GM12878 (cell line): ENCODE measurements at places on chromosomes 12 and 14. TPM values are rescaled to one million over a fixed set of nuclear protein-coding genes. Genes with fewer than 3 reads are reported as not detected.

DAO gene
- not detected in 2 replicates for polyA plus RNA-seq

DNA sequence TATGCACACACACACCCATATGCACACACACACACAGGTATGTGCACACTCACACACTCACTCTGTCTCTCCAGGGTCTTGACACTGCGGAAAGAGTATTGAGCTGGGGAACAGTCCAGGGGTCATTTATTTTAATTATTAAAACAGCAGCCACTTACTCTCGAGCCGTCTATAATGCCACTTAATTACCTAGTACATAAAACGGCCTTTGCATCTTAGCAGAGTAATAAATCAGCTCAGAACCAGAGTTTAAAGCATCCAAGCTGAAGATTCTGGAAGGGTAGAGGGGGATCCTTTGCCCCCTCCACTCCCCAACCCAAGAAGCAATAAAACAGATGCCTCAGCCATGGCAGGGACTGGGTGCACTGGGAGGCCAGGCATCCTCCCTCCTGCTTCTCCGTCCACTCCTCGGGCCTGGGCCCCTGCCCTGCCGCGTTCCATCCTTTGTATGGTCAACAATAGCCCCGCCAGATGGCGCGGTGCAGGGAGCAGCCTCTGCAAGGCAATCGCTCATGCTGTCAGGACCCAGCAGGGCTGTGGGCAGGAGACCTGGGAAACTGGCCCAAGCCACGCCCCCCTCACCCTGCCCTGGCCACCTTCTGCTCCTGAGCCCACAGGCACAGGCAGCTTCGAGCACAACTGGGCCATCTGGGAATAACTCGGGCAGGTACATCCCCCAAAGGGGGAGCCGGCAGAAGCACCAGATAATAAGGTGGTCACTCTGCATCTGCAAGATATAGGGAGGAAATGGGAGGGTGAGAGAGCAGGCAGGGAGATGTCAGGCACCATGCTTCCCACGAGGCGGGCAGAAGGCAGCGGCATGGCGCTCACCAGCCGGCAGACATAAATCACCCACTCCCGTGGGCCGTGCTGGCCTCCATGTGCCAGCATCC, 40.9 kb downstream of the CCDC85C start:
- no peak for DNase-seq

GRCh38 chr12:117036046-117036445, 63.2 kb downstream of the TESC start:
- DNase-seq: no peak

DNA sequence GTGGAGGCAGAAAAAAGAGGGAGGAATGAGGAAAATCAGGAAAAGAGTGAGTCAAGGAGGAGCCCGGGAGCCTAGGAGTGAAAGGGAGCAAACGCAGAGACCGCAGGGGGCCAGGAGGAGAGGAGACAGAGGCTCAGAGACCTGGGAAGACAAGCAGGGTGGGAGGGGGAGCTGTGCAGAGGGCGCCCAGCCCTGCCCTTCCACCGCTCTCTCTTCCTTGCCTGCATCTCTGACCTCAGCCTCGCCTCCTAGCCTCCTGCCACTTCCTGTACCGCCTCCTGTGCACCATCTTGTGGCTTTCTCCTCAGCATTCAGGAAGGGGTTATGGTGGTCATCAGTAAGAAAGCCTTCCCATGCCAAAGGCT, 1.3 kb downstream of the CLSTN3 start:
- no peak for DNase-seq

DNA sequence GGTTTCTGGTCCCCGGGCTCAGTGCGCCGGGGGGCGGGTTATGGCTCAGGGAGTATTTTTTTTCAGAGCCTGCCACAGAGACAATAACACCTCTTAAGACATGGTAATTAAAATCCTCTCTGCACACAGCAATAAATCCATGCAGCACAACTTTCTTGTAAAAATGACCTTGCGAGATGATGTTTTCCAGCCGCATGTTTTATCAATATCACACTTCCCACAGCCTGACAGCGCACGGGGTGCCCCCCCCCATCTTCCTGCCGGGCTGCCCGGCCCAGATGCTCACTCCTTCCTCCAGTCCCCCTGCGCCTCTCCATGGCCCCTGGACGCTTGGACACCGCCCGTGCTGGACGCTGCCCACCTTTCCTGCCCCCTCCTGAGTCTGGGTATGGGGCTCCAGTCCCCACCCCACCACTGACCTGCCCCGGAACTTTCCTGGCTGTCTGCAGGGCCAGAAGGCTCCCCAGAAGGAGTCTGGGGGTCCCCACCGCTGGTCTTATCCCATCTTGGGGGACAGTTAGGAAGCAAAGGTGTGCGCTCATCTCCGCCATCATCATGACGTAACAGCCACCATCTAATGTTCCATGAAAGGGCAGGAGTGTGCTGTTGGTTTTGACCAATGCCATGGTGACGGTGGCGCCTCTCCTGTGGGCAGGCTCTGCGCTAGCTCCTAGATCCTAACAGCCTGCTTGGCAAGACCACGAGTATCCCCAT, 182.9 kb downstream of the KIF26A start:
- no peak for DNase-seq

DNA sequence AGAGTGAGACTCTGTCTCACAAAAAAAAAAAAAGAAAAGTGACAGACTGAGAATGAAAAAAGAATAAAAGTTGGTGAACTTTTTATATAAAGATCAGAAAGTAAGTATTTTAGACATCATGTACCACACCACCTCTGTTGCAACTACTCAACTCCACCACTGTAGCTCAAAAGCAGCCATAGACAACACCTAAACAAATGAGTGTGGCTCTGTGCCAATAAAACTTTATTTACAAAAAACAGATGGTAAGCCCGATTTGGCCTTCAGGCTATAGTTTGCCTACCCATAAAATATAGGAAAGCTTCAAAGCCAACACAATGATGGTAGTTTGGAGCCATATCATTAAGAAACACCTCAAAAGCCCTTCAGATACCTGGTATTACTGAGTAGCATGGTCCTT, 154.5 kb upstream of the FOXN3 start:
- no peak for DNase-seq

DNA sequence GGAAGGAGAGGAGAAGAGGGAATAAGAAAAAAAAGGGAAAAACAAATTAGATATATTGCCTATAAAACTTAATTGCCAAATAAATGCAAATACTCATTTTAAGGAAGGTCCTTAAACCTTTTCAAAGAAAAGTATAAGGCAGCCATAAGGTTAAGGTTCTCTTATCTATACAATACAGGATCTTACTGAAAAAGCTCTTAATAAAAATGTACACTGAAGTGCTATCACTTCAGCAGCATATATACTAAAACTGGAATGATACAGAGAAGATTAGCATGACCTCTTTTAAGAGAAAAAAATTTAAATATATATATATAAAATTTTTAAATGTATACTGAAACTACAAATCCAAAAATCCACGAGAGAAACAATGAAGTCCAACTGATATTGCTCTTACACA, 65.6 kb downstream of the PPP2R5E start:
- no peak for DNase-seq

DNA sequence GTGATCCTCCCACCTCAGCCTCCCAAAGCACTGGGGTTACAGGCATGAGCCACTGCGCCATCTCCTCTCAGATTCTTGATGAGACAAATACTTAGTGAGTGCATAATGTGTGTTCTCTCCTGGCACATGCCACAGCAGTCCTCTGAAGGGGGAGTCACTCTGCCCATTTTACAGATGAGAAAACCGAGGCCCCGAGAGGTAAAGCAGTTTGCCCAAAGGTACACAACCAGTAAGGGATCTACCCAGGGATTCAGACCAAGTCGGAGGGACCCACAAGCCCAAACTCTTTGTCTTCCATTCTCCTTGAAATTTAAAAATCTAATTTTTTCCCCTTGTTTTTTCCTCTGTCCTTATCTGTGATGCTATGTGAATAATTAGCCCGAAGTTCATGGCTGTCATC, 6.3 kb downstream of the PLBD2 start:
- DNase-seq: no peak

DNA sequence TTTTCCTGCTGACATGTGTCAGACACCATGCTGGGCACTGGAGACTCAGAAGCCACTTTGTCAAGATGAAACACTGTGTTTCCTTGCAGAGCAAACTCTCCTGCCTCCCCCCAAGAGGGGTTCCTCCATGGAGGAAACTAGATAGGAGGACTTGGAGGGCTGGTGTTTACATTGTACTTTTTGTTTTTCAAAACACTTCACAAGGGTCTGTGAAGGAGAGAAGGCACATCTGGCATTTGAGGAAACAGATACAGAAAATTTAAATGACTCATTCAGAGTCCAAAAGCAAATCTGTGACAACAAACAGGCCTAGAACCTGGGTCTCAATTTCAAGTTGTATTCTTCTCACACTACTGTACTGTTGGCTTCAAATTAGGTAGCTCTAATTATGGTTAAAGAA, 6.7 kb upstream of the CDKL1 start:
- no peak for DNase-seq

SOCS2 gene
- 5.1 and 5.9 TPM in 2 replicates for polyA plus RNA-seq

RAD52 gene
- 6.6 and 9.7 TPM in 2 replicates for polyA plus RNA-seq

- DNase-seq: no peak
These were observed 29.3 kb downstream of the KICS2 start for GRCh38 chr12:64192644-64193444.

DNA sequence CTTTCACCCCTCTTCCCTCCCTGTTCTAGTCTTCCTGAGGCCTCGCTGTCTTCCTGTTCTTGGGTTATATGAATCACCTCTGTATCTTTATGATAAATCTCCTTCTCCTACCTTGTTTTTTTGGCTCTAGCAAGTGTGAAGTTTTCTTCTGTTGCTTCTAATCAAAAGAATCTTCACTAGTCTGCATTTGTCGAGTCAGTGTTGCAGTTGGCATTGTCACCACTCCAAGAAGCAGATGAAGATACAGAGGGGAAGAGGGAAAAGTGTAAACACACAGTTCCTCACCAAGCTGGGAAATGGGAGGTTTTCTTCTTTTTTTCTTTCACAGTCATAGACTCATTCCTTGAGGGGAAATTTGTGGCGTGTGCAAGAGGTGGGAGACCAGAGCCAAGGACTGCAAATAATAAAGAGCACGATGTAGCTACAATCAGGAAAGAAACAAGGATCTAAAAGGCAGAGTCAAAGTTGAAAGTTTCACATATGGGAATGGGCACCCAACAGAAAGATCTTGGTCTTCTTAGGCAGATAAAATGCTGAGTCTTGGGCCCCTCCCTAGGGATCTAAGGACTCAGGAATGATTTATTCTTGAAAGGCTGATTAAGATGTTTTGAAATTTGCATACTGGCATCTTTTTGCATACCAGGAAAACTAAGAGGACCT, 22.2 kb upstream of the PRICKLE1 start:
- DNase-seq: no peak

- DNase-seq: no peak
These were observed 203.0 kb downstream of the SNAPC1 start for GRCh38 chr14:61965030-61965745.

DNA sequence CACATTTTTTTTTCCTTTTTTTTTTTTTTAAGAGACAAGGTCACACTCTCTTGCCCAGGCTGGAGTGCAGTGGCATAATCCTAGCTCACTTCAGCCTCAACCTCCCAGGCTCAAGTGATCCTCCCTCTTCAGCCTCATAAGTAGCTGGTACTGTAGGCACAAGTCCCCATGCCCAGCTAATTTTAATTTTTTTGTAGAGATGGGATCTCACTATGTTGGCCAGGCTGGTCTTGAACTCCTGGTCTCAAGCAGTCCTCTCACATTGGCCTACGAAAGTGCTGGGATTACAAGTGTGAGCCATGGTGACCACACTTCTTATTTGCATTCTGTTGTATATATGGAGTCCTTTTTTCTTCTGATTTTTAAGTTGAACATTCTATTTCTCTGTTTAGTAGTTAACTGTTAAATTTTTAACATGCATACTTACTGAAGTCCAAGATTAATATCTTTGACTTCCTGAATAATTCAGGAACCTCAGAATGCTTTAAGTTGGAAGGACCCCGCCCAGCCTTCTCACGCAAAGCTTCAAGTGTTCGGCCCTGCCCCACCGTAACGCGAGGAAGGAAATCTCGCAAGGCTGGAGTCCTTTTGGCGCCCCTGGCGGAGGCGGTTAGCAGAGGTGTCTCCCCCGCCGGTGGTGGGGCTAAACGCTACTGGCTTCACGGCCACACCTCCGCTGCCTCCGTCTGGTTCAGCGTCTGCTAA, 21.6 kb downstream of the SPATS2 start:
- no peak for DNase-seq

- DNase-seq: no peak
These were observed 18.1 kb downstream of the SUSD6 start for GRCh38 chr14:69629225-69630127.

- DNase-seq: no peak
These were observed 132.3 kb downstream of the PAPOLA start for GRCh38 chr14:96634481-96634880.

DNA sequence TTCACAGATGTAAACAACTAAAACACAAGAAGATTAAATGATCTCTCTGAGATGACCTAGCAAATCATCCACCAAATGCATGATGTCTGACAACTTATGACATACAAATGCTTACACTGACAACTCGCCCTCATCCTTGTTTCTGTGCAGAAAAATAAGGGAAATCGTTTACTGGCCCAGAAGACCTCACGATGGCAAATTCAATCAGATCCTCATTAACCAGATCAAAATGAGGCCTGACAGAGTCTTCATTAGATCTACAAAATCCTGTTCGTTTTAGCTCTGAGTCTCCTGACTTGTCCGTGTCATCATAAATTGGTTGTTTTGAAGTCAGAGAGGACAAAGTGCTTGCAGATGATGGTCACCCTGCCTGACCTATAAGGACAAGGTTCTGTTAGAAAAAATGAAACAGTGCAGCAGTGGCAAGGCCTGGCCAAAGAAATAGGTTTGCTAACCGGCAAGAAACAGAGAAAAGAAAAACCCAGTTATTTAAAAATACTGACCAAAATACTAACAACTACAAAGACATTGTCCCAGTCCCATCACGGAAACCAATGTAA, 109.5 kb downstream of the BTG1 start:
- DNase-seq: no peak

- DNase-seq: no peak
These were observed 204.9 kb downstream of the KIF26A start for GRCh38 chr14:104343294-104343625.

RTL1 gene
- polyA plus RNA-seq: not detected in 2 replicates

GPR84 gene
- 3.8 and 4.0 TPM in 2 replicates for polyA plus RNA-seq

- no peak for DNase-seq
These were observed at the start of gene PLD4 for GRCh38 chr14:104924421-104925213. PLD4 (plus strand) TSS chr14:104924879; CDS start chr14:104927141, 2,262 bp downstream.

DNA sequence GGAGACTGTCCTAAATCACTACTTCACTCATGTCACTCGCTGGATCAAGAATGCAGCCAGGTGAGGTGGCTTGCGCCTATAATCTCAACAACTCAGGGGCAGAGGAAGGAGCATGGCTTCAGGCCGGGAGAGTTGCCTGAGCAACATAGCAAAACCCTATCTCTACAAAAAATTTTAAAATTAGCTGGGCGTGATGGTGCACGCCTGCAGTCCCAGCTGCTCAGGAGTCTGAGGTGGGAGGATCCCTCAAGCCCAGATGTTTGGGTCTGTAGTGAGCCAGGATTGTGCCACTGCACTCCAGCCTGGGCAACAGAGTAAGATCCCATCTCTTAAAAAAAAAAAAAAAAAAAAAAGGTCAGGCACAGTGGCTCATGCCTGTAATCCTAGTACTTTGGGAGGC, 5.9 kb downstream of the SMAGP start:
- DNase-seq: no peak

GRCh38 chr14:67757175-67757574, 55.5 kb downstream of the RDH12 start:
- DNase-seq: no peak

- DNase-seq: no peak
These were observed 41.8 kb upstream of the CLMN start for GRCh38 chr14:95361373-95362137.
